ENCODE measurements at places on chromosomes 2 and 18.

DNA sequence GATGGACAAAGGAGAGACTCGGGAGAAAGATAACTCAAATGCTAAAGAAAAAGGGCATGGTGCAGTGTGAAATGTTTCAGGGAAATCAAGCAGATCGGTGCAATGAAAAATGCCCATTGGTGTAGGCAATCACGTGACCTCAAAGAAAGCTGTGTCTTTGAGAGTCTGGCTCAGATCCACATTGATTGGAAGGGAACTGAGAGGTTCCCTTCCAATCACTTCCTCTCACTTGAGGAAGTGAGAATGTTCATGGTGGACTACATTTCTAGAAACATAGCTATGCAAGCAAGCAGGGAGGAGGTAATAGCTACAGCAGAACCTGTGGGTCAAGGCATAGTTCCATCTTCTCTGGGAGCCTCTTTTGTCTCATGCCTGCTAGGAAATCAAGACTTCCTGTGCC lies 187.4 kb downstream of the LPIN1 start:
- no peak for DNase-seq

GRCh38 chr2:70357684-70358071 lies 55.8 kb upstream of the FAM136A start:
- DNase-seq, result no peak

GRCh38 chr18:28163201-28163775 lies 13.6 kb downstream of the CDH2 start:
- DNase-seq, result no peak

DNA sequence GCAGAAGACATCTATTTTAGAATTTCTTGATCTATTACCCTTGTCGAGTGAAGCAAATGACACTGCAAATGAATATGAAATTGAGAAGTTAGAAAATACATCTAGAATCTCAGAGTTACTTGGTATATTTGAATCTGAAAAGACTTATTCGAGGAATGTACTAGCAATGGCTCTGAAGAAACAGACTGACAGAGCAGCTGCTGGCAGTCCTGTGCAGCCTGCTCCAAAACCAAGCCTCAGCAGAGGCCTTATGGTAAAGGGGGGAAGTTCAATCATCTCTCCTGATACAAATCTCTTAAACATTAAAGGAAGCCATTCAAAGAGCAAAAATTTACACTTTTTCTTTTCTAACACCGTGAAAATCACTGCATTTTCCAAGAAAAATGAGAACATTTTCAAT lies 370.4 kb downstream of the XIRP2 start:
- no peak for DNase-seq

GRCh38 chr18:46387441-46388131 lies 269.4 kb downstream of the LOXHD1 start:
- no peak for DNase-seq

DNA sequence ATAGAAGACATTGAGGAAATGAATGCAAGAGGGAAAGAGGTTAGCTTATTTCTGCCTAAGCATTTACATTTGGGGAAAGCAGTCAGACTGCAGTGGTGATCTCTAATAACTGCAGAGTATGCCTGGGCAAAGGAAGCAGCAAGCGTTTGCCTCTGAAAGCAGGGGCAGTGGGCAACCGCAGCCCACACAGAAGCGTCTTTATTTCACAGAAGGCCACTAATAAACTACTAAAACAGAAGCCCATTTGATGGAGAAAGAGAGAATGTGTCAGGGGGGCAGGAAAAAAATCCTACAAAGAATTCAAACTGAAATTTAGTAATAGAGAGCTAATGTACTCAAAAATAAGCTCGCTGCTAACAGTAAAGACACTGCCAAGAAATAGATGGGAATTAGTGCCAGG lies 53.1 kb downstream of the LRRTM4 start:
- DNase-seq, result no peak

DNA sequence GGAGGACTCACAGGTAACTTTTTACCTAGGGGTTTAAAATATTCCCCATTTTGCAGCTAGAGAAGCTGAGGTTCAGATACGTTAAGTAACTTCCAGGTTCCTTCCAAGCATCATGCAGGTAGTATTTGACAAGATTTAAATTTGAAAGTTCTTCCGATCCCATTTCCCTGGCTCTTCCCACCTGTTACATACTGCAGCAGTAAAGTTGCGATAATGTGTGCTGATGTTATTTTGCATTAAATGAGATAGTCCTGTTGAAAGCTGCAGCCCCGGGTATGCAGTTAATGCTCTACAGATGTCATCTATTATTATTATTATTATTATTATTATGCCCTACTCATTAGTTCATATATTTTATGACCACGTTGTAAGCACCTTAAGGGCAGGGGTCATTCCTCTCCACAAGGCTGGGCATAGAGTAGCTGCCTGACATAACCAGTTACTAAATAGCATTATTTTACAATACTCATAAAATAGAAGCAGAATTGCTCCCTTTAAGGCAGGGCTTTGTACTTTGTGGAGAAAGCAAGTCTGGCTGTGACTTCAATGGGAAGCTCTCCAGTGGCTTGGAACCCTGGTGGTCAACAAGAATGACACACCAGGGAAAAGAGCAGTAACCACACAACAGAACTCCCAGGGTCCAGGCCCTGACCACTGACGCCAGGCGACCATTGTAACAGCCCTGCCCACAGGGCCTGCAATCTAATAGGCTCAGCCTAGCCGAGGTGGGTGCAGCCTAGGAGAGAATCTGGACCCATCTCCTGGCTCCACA lies 112.0 kb upstream of the STPG4 start:
- no peak for DNase-seq

- DNase-seq, result no peak
Measured at GRCh38 chr2:170744248-170745002, 25.8 kb upstream of the ERICH2 start.

DNA sequence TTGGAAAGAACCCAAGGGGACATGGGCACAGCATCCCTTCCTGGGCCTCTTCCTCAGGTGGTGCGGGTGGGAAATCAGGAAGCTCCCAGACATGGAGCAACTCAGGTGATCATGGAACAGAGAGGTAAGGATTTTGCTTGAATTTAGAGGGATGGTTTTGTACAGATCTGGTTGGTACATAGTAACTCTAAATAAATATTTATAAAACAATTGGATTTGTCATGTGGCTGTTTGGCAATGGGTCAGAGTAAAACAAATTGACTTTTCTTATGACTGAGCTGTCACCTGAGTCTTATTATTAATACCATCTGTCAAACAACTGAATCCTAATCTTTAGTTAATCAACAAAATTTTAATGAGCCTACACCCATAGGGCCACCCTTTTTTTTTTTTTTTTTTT lies 19.4 kb upstream of the TMEM178A start:
- DNase-seq, result no peak

GRCh38 chr2:201709747-201710146 lies 11.3 kb upstream of the MPP4 start:
- no peak for DNase-seq

DNA sequence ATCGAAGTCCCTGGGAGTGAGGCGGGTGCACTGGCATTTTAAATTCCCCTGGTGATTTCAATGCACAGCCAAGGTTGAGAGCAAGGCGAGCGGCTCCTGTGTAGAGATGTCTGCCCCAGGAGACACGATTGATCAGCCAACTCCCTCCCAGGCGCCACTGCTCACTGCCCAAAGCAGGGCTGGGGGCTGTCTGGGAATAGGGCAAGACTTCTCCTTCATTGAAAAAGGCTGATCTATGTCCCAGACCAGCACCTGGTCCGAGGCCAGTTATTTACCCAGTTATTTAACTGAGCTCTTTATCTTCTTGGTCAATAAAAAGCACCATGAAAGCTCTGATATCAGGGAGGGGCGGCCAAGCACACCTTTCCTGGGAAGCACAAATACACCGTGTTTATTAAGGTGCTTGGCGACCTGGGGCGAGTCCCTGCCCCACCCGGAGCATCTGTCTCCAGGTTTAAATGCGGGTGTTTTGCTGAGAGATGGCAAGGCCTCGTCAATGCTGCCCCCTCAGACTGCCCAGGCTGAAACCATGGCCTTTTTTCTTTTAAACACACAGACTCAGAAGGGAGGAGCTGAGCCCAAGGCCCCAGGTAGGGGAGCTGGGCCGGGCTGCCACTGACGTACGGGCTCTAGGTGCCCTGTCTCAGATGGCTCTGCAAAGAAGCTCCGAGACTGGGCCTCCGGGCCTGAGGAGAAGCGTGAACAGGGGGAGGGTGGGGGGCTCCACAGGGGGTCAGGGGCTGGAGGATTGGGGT lies 73.9 kb upstream of the HPCAL1 start:
- no peak for DNase-seq

DNA sequence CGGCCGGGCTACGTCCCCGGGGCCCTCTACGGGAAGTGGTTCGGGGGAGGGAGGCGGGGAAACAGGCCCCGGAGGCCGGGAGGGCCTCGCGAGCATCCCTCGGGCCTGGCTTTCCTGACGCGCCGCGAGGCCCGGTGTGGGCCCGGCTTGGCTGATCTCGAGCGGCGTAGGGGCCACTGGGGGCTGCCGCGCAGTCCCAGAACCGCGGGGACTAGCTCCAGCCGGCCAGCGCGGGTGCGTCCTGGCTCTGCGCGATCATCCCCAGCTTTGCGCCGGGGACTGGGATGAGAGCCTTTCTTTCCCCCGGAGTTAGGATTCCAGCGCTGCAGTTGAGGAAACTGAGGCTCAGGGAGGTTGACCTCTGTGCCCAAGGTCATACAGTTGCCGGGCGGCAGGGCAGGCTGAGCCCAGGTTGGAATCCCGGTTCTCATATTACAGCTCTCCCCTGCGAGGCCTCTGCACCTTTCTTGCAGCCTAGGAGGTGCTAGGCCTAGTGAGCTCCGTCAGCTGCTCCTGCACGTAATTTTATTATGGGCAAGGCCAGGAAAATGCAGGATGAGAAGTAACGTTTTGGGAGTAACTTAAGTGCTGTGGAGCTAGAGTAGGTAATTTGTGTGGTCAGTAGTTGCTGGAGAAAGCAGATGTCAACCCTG lies 501 bp downstream of the LPIN1 start:
- DNase-seq, result no peak

DNA sequence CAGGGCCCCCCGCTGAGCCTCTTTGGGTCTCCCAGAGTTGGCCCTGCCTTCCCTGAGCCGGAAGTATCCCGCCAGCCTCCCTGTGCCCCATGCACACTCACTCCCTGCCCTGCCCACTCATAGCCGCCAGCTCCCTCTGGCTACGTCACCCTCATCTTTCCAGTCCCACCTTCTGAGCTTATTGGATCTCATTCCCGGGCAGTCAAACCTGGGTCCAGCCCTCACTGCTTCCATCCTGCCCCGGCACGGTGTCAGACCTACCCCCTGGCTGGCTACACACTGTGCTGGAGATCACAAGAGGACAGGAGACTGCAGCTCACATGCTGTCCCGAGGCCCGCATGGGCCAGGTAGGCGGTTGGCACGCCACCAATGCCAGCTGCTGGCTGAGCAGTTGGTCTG lies 147.2 kb downstream of the ASB1 start:
- no peak for DNase-seq

DNA sequence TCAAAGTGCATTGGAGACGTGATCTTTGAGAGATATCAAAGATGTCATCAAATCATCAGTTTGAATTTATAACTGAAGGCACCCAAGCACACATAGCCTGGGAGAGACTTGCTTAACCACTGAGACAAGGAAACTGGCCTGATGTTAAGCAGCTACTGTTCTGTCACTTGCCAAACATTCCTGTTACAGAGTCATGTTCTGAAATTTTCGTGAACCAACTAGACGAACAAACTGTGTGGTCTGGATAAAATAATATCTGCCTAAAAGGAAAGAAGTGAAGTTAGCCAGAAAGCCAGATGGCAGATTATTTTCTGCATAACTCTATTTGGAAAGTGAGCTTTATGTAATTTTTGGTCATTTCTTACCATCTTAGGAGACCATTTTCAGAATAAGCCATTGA lies 51.4 kb downstream of the SPATS2L start:
- DNase-seq, result no peak

- no peak for DNase-seq
Measured at GRCh38 chr18:61596296-61596695, 263.1 kb downstream of the CDH20 start.

GRCh38 chr2:237884681-237885080 lies 25.3 kb downstream of the RAMP1 start:
- no peak for DNase-seq

DNA sequence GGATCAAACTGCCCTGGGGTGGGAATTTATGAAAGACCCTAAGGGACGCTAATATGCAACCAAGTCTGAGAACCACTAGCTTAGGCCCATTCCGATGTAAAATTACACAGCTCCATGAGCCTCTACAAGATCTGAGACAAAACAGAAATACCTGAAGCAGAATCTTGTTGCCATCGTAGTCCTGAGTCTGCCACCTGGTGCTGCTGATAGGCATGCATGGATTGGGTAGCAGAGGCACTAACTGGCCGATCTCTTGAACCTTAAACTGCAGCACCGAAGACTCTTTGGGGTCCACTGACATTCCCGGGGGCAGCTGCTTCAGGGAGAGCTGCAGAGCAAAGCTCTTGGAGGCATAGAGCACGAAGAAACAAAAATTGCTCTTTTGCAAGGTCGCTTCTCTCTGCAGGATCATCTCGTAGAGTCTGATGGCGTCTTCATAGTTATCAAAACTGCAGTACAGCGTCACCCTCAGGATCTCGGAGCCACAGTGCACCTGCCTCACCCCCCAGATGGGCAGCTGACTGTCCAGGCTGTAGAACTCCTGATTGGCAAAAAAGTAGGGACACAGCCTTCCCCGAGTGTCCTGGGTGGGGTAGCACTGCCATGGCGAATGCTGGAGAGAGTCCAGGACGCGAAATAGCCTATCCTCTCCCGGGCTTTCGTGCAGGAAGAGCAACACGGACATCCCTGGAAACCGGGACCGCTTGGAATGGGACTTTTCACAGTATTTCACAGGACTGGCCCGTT lies 848 bp downstream of the FAM124B start:
- DNase-seq, result no peak

- no peak for DNase-seq
Measured at GRCh38 chr18:27363872-27364271, 178.8 kb upstream of the CHST9 start.

GRCh38 chr2:140650825-140651224 lies 1480.0 kb downstream of the LRP1B start:
- no peak for DNase-seq

GRCh38 chr2:230471074-230471473 lies 55.1 kb downstream of the SP100 start:
- DNase-seq, result no peak

- no peak for DNase-seq
Measured at GRCh38 chr2:15588329-15588919, 3.2 kb upstream of the DDX1 start.

GRCh38 chr2:232486558-232487384 lies 863 bp downstream of the ECEL1 start:
- DNase-seq, result no peak

DNA sequence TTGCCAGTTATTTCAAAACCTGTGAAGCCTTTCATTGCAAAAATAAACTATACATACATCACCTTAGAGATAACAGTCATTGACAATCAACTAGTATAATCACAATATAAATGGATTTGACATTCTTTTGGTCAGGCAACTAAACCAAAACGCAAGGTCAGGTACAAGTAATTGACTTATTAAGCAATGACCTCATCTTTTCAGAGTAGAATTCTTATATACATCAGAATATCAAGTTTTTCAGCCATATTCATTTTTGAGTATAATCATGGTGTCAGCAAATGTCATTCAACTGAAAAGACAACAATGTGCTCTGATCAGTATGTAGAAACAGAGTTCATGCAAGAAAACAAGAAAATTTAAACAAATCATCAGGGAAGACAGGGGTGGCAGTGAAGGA lies 208.6 kb downstream of the TGIF1 start:
- no peak for DNase-seq

Data from GM12892 (cell line).